ENCODE measurements at places on chromosomes 1 and 21.
A peak's percentile ranks its signal among the peaks of the same experiment; 100 is the strongest.

GRCh38 chr1:94925561-94926125 is 1.3 kb downstream of the CNN3 start:
- peak; percentile 97 for DNase-seq

- no peak for DNase-seq
These were observed 41.1 kb upstream of the KCNQ4 start for GRCh38 chr1:40742363-40743061.

DNA sequence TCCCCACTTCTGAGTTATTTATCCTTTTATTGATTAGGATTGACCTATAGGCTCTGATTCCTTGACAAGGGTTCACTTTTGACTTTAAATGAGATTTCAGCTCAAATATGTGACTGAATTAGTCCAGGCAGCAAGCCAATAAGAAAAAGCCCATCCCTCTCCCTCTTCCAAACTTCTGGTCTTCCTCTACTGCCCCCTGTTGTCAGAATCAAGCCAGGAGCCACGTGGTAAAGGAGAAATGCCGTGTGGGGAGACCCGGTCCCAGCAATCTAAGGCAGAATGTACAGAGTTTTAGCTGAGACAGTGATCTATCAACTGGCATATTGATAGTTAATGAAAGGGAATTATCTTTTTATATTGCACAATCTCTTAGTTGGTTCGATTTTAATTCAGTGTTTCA is 5.2 kb downstream of the ADAMTS5 start:
- peak; percentile 6 for DNase-seq

- DNase-seq = peak; percentile 23
These were observed 23.0 kb downstream of the ERICH3 start for GRCh38 chr1:74650561-74650960.

GRCh38 chr1:159071970-159072582 is 4.5 kb downstream of the AIM2 start:
- peak; percentile 54 for DNase-seq

DNA sequence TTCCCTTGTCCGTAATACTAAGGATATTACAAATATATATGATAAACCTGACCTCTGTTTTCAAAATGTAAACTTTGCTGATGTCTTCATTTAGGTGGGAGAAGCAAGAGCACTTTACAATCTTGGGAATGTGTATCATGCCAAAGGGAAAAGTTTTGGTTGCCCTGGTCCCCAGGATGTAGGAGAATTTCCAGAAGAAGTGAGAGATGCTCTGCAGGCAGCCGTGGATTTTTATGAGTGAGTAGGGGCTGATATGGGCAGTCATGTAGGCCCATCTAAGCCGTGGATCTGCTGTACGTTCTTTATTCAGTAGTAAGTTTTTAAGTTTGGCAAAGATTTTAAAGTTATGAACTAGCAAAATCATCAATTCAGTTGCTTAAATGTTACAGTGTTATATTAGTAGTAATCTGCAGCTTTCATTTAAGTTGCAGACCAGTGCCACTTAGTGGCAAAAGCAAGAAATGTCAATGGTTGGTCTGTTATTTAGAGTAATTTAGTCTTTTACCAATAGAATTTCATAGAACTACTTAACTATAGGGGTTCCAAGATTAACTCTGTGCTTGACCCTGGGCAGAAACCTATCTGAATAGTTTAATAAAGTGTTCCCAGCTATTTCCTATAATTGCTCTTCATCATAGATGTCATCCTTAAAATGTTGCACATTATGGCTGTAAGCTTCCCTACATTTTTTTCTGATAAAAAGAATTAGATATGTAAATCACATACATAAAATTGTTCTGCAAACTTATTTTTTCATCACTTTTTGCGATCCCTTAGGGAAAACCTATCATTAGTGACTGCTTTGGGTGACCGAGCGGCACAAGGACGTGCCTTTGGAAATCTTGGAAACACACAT is 21.3 kb downstream of the GPSM2 start:
- DNase-seq = peak; percentile 74

DNA sequence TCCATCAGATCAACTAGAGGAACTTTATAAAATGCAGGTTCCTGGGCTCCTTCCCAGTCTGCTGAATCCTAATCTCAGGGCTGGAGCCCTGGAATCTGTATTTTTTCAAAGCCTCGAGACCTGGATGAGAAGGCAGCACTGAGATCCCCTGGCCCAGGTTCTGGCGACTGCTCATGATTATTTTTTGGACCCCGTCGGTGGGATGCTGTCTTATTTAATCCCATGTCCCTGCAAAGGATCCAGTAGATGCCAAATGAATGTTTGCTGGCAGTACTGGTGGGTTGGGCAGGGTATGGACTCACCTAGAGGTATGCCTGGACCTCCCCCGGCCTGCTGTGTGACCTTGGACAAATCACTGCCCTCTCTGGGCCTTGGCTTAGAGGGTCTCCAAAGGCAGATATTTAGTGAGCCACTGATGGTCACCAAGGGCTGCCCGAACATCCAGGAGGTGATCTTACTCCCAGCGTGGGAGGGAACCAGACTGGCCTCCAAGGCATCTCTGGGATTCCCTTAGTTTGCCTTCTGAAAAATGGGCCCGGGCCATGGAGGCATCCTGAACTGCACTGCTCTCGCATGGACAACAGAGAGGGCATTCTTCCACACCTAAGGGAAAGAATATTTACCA is 91.6 kb upstream of the RUNX3 start:
- DNase-seq = no peak

- no peak for DNase-seq
These were observed 449.1 kb upstream of the KAZN start for GRCh38 chr1:14149431-14149830.

- peak; percentile 47 for DNase-seq
These were observed 29.9 kb upstream of the SAMD13 start for GRCh38 chr1:84271441-84272151.

- DNase-seq = peak; percentile 67
These were observed 773 bp downstream of the CHD1L start for GRCh38 chr1:147243228-147243685.

- DNase-seq = no peak
These were observed 30.1 kb downstream of the SZT2 start for GRCh38 chr1:43419627-43420425.

Measured in kidney glomerular epithelial cell (primary cell).